ENCODE measurements at places on chromosomes 2 and 18.

DNA sequence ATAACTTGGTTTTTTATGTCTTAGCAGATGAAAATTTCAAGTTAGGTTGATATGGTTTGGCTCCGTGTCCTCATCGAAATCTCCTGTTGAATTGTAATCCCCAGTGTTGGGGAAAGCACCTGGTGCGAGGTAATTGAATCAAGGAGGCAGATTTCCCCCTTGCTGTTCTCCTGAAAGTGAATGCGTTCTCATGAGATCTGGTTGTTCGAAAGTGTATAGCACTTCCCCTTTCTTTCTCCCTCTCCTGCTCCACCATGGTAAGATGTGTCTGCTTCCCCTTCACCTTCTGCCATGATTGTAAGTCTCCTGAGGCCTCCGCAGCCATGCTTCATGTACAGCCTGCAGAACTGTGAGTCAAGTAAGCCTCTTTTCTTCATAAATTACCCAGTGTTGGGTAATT, 242.1 kb upstream of the TNP1 start:
- DNase-seq = no peak

DNA sequence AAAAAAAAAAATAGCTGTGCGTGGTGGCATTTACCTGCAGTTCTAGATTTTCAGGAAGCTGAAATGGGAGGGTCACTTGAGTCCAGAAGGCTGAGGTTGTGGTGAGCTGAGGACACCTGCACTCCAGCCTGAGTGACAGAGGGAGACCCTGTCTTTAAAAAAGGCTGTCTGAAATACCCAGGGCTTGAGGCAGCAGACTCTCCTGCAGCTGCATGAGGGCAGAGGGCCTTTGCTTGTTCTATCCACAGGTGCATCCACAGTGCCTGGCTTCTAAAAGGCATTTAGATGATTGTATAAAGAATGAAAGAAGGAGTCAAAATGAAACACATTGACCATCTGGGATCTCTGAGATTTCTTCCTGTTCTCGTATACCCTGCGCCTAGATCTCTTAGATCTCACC, 152.9 kb downstream of the MGAT5 start:
- no peak for DNase-seq

DNA sequence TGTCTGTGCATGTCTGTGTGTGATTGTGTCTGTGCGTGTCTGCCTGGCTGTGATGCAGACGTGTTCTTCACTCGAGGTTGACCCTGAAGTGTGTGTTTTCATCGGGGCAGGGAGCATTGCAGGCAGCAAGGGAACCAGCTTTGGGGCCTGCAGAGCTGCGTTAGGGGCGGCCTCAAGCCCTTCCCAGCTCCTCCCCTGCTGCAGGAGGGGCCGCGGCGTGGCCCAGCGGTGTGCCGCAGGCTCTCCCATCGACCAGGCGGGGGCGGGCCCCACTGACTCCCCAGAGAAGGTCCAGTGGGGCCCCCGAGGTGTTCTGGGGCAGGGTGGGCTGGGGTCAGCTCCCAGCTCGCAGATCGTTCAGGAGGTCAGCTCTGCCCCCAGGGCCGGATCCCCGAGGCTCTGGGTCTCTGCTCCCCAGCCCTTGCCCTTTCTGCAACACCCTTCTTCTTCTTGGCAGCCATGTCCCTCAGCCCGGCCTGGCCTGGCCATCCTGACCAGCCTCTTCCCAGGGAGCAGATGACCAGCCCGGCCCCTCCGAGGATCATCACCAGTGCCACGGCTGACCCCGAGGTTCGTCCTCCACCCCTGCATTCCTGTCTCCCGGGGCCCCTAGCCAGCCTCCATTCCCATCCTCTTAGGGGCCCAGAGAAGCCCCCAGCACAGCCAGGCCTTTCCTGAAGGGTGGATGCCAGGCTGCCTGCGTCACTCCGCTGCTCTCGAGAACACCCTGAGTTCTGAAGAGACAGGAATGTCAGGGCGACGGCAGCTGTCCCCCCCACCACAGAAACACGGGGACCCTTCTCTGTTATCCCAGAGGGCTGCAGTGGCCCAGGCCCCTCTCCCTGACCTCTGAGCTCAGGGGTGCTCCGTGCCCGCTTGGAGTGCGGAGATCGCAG, 11.1 kb upstream of the KLHL30 start:
- DNase-seq = no peak

GRCh38 chr2:218229239-218229638, 12.2 kb downstream of the ARPC2 start:
- DNase-seq = no peak

DNA sequence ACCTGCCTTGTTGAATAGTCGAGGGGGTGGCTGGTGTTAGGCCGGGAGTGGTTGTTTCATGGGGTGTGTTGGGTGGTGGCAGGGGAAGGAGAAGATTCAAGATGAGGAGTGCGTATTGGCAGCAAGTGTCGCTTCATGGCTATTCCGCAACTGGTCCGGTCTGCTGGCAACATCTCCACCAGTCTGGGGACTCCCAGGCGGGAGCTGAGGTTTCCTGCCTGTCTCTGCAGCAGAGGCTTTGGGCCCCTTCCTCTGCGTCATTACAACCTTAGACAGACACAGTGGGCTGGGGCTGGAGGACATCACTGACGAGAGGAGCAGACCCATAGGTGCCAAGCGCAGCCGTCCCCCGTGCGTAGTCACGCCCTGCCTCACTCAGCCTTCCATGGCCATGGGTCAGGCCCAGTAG, 64.0 kb upstream of the MCFD2 start:
- no peak for DNase-seq

Data from cortex of kidney (tissue), 1 donor.